ENCODE measurements at places on chromosomes 13 and 19.

- no peak for DNase-seq
These were observed 3.2 kb downstream of the LENG9 start for GRCh38 chr19:54460230-54461005.

DNA sequence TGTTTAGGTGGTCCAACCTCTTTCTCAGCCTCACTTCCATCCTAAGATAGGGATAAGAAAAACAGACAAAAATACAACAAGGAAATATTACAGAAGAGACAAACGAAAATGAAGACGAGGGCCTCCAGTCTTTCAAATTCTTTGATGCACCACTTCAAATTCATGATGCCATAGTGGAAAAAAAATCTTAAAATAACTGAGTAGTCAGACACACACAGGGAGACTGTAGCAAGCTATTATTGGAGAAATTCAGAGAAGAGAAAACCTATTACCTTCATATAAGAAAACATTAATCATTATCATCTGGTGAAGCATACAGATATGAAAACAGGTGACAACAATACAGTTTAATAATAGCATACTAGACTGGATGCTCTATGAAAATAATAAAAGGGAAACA is 548.2 kb downstream of the KCTD12 start:
- no peak for DNase-seq

DNA sequence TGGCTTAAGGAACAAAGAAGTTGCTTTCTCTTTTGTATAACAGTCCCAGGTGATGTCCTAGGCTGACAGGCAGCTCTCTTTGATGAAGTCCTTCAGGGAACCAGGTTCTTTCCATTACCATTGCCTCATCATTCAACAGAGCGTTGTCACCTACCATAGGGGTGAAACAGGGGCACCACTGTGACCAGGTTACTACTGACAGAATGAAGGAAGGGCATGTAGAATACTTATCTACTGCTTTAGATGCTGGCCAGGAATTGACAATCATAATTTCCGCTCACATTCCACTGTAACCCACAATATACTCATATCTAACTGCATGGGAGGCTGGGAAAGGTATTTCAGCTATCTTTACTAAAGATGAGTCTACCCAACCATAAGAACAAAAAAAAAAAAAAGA is 148.0 kb upstream of the FNDC3A start:
- no peak for DNase-seq

DNA sequence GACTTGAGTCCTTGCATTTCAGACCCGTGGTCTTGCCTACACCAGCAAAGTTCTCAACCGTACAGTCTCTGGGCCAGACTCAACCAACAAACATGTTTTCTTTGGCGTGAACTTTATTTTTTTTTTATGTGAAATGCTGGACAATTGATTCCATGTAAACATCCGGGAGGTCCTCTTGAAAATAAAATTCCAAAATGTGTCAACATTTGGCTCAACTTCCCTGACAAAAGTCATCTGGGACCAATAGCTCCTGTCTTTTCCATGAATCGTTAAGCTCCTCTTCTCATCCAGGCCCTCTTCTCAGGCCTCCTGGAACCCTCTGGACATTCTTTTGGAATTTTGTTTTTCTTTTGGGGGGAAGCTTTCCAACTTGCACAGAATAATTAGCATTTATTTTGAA is 2.7 kb downstream of the ALDH16A1 start:
- no peak for DNase-seq

DNA sequence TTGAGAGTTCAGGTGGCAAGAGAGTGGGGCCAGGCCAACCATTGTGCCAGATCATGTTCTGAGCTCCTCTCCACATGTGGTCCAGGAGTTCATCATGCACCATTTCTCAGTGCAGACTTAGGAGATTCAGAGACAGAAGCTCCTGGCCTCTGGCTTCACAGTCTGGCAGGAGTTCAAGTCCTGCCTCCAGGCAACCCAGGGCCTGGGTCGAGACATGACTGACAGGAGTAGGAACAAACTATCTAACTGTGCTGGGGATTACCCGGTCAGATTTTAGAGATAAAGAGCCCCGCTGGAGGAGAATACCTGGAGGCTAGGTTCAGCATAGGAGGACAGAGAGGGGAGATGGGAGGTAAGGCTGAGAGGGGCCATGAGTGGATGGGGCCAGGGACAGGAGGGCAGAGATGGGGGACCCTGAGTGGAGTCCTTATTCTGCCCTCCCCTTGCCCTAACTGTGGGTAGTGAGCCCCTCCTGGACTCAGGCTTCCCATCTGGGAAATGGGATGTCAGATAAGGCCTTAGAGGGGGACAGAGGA is 906 bp upstream of the CYP4F11 start:
- DNase-seq = no peak

DNA sequence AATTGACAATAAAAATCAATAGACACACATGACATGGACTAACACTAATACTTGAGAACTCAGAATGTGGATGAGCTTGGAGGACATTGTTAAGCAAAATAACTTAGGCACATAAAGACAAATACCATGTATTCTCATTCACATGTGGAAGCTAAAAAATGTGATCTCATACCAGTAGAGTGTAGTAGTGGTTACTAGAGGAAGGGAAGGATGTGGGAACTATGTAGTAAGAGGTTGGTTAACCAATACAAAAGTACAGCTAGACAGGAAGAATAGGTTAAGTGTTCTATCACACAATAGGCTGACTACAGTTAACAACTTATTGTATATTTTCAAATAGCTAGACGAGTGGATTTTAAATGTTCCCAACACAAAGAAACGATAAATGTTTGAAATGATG is 415.8 kb upstream of the KLF12 start:
- no peak for DNase-seq

- no peak for DNase-seq
These were observed 18.4 kb downstream of the ELL start for GRCh38 chr19:18503337-18503970.

DNA sequence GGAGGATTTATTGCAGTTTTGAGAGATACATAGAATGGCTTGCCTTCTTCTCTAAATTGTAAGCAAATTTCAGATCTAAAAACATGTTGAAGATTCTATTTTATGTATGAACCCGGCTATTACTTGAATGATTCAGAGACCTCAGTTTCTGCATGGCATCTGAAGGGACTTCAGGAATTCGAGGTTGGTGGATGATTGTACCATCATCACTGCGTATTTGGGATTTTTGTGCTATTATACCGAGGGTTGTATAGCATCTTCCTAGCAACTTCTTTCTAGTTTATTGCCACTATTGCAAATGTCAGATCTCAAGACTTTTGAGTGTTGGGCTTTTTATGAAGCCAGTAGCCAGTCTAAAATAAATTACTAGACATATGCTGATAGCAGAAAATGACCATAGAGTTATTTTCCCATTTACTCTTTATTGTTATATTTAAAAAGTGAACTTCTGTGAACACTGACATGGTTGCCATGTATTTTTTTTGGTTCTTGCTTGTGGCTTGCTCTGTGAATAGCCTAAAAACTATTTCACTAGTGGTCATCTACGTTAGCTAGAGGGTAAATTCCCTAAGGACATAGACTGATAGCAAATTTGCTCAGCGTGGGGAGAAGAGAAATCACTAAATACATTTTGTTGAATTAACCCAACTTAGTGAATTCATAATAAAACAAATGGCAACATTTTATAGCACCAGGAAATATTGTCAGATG is 70.6 kb upstream of the KLF12 start:
- no peak for DNase-seq

- DNase-seq = no peak
These were observed 348.1 kb downstream of the FOXO1 start for GRCh38 chr13:40318366-40318765.

- no peak for DNase-seq
These were observed 7.0 kb downstream of the CAB39L start for GRCh38 chr13:49436890-49437289.

DNA sequence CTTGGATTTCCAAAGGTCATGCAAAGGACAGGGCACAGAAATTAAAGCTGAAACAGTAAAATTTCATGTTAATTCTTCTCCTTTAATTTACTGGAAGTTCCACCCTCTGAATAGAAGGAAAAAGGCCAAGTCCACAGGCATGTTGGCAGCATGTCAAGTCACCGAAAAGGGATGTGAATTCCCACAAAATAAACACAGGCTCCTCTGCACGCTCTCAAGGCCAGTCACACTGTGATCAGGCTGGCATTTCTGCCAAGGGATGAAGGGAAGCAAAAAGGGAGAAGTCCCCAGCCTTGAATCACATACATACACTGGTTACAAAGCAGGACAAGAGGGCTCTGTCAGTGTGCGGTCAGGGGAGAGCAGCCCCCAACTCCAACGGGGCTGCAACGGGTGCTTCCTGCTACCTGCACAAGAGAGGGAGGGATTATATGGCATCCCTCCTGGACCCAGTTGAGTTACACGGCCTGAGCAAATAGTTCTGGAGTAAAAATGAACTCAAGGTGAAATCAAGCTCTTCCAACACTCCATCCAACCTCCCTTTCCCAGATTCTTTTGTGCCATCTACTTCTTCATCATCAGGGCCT is 6.9 kb downstream of the DCLK1 start:
- no peak for DNase-seq

Data from stimulated activated CD8-positive, alpha-beta memory T cell treated with anti-CD3 and anti-CD28 coated beads, Interleukin-7, amount 100 ng/mL, for 1 hour (primary cell).